ENCODE measurements at places on chromosomes 7 and 10.

GRCh38 chr7:118158766-118159165 is 25.2 kb upstream of the LSM8 start:
- DNase-seq, result no peak

GRCh38 chr7:5425507-5426225 is 2.0 kb upstream of the TNRC18 start:
- no peak for DNase-seq

DNA sequence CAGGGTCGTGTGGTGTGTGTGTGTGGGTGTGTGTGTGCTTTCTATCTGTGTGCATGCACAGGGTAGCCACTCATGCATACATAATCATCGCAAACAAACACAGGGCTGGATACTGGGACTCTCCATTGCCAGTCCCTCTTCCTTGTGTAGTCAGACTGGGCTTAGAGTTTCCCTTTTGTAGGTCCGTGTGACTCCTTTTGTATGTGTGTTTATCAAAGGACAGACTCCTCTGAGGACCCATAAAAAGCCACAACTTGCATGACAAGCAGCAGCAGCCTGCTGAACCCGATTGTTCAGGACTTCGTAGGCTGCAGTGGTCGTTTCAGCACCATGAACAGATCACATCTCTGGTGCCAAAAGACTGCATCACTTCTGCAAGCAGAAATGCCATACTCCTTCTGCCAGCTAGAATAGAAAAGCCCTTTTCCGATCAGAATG is 895 bp downstream of the VSTM2A start:
- DNase-seq, result no peak

DNA sequence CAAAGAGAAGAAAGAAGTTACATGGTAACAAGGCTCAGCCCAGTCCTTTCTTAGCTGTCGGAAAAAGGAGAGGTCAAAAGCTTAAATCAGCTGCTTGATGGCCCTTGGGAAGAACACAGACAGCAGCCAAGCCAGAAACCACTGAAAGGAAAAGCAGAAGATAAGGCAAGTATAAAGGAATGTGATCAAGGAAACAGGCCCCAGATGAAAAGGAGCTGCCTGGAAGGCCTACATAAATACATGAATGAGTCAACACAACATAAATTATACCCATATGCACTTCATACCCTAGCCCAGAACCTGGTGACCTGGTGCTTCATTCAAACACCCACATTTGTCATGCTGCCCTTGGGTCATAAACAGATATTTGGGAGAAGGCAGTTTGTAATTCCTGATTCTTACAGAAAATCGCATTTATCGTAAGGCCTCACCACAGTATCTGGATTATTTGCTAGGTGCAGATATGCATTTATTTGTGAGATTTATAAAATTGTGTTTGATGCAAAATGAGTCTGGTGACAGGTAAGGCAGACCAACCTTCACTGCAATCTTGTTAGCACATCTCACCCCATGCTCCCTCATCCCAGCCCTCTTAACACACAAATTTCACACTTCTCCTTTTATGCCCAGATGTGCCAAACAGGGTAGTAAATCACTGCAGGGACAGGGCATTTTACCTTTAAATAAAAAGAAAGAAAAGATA is 94.9 kb upstream of the KCNIP2 start:
- no peak for DNase-seq

- no peak for DNase-seq
Observed at GRCh38 chr10:6296828-6297251, 94.1 kb downstream of the PFKFB3 start.

GRCh38 chr7:48466713-48467112 is 295.5 kb downstream of the ABCA13 start:
- DNase-seq, result no peak

Data from CD4-positive, alpha-beta T cell treated with Interleukin-21 for 1 hour (primary cell).